DMS79 treated with DMSO at 0.1 percent for 48 hours (cell line): ENCODE measurements at places on chromosomes 4 and X.

DNA sequence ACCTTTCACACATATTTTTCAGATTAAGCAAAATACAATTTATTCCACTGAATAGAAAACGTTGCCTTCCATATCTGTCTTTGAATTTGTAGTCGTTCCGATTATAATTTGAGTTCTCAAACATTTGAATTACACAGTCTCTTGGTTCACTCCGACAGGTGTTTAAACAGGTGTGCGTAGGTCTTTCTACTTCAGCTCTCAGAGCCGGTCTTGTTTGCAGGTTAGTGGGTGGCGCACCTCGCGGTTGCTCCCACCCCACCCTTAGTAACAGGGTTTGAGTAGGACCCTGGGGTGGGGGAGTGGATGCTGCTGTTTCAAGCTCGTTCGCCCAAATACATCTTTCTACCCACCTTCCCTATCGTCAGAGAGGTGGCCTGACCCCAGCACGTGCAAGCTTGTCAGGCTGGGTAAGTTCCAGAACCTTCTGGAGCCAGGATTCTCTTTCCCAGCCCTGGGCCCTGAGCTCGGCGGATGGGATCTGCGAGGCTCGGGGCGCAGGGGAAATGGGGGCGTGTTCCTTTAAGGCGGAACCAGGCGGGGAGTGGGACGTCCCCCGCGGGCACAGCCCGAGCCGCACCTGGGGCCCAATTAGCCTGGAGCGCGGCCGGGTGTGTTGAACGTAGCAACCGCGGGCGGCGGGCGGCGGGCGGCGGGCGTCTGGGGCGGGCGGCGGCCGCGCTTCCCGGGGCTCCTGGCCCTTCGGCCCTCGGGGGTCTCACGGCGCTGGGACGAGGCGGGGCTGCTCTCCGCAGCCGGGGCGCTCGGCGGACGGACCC is at the start of gene FAM149A:
TSS of gene FAM149A (plus strand) at position 591 of the 776 bp plus-strand sequence.
- peak; percentile 5 for DNase-seq

DNA sequence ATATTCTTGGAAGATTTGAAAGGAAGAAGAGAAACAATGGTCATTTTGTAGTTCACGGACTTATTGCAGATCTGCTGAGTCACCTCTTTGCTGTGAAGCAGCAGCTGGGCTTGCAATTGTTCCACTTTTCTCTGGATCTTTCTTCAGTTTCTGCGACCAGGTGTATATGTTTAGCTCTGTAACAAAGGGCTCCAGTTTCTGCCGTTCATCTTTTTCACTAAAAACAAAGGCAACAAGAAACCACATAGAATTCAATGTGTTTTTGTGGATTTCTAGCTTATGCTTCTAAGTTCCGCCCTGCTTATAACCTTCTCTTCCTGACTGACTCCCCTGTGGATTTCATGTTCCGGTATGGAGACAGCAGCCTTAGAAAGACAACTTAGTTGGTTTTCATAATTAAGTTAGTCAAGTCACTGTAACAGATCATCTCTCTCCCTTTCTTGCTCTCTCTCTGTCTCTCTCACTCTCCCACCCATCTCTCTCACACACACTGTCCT is 121.6 kb upstream of the EPHA5 start:
- no peak for DNase-seq

- DNase-seq = no peak
These were observed 554.1 kb upstream of the MAGEB2 start for GRCh38 chrX:29661290-29661689.

GRCh38 chr4:74016068-74016467 is 17.6 kb upstream of the CXCL5 start:
- no peak for DNase-seq

- DNase-seq = no peak
These were observed 666.2 kb downstream of the DMD start for GRCh38 chrX:32545101-32545500.
